ENCODE measurements at places on chromosomes 16 and 17.
A peak's percentile ranks its signal among the peaks of the same experiment; 100 is the strongest.

DNA sequence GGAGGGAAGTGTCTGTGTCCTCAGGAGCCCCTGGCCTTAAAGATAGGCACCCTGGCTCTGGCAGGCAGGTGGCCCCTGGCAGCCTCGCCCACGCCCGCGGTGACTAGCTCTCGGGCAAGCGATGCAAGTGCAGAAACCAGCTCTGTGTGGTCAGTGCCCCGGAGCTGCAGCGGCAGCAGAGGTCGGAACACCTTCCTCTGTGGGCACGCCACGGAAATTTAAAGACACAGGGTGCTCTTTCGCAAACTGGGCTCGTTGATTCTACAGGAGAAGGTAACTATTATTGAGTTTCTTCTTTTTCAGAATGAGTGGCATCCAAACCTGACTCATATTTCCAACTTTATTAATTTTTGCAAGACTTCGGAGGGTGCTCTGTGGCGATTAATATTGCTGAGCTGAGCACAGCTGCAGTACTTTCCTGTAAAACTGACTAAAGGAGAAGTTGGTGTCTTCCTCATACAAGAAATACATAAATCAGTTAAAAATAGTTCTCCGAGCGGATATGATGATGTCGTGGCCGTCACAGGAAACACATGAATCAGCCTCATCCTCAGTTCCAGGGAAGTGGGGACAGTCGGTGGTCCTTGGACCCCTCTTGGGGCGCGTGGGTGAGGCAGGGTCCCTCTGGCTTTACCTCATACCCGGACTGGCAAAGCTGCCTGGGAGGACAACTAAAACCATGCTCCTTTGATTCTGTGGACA, 120.2 kb downstream of the METRNL start:
- peak; percentile 57 for DNase-seq

- peak; percentile 79 for DNase-seq
These were observed 604 bp downstream of the PRR14 start for GRCh38 chr16:30651124-30652004.

DNA sequence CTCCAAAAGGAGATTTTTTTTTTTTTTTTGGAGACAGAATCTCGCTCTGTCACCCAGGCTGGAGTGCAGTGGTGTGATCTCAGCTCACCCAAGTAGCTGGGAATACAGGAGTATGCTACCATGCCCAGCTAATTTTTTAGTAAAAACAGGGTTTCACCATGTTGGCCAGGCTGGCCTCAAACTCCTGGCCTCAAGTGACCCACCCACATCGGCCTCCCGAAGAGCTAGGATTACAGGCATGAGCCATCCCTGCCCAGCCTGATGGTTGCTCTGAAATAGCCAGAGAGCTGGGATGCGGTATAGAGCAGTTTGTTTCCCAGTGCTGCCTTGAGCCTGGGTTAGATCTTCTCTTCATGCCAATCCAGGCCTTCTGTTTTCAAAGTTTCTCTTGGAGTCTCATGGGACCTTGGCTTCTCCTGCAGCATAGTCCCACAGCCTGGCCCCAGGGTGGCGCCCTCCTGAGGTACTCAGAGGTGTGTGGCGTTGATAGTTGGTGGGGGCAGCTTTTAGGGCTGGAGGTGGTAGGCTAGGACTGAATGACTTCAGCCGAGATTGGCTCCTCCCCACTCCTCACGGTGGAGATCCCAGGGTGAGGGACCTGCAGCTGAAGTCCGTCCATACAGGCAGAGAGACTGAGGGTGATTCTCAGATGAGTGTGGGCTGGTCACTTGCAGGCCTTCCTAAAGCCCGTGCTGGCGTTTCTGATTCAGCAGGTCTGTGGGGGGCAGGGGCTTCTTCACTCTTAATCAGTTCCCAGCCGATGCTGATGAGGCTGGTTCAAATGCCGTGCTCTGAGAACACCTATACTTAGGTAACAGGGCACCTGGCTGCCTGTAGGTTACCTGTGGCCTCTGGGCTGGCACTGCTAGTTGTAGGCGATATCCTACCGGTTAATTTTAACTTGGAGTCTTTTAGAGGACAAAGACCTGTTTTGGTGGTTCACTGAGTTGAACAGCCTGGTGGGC, 52.0 kb downstream of the TNFRSF13B start:
- DNase-seq = no peak

GRCh38 chr17:15779119-15779518, 47.0 kb downstream of the TBC1D26 start:
- no peak for DNase-seq

- DNase-seq = no peak
These were observed 18.4 kb downstream of the MIEF2 start for GRCh38 chr17:18278867-18279266.

Measured in activated CD8-positive, alpha-beta memory T cell treated with anti-CD3 and anti-CD28 coated beads for 48 hours (primary cell).